ENCODE measurements at places on chromosomes 1 and 21.
A peak's percentile ranks its signal among the peaks of the same experiment; 100 is the strongest.

GRCh38 chr1:157400766-157401165, 151.5 kb downstream of the FCRL5 start:
- DNase-seq = no peak

- no peak for DNase-seq
Observed at GRCh38 chr21:34992736-34993398, 56.2 kb downstream of the RUNX1 start.

- no peak for DNase-seq
Observed at GRCh38 chr1:243962541-243962940, 88.5 kb upstream of the ZBTB18 start.

- DNase-seq = no peak
Observed at GRCh38 chr1:117413412-117413811, 46.2 kb downstream of the MAN1A2 start.

- DNase-seq = no peak
Observed at GRCh38 chr1:66490816-66491215, 43.1 kb upstream of the SGIP1 start.

- DNase-seq = no peak
Observed at GRCh38 chr1:203559523-203559922, 65.6 kb downstream of the OPTC start.

GRCh38 chr1:31790140-31790539, 25.7 kb downstream of the SPOCD1 start:
- DNase-seq = no peak

DNA sequence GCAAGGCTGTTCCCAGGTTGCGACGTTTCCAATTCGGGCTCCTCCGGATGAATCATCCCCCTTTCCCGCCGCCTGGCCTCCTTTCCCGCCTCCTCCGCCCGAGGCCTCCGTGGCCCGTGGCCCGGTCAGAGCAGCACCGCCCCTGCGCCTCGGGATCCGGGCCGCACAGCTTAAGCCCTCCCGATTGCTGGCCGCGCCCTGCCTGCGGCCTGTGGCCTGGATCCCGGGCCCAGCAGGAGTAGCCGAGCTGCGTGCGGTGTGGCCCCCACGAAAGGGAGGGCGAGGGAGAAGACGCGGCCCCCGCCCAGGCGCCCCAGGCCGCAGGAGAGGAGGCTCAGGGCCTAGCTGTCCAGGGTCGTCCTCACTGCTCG, 1.0 kb downstream of the TMEM200B start:
- no peak for DNase-seq

GRCh38 chr21:25639551-25640201, 618 bp downstream of the JAM2 start:
- DNase-seq = peak; percentile 23

DNA sequence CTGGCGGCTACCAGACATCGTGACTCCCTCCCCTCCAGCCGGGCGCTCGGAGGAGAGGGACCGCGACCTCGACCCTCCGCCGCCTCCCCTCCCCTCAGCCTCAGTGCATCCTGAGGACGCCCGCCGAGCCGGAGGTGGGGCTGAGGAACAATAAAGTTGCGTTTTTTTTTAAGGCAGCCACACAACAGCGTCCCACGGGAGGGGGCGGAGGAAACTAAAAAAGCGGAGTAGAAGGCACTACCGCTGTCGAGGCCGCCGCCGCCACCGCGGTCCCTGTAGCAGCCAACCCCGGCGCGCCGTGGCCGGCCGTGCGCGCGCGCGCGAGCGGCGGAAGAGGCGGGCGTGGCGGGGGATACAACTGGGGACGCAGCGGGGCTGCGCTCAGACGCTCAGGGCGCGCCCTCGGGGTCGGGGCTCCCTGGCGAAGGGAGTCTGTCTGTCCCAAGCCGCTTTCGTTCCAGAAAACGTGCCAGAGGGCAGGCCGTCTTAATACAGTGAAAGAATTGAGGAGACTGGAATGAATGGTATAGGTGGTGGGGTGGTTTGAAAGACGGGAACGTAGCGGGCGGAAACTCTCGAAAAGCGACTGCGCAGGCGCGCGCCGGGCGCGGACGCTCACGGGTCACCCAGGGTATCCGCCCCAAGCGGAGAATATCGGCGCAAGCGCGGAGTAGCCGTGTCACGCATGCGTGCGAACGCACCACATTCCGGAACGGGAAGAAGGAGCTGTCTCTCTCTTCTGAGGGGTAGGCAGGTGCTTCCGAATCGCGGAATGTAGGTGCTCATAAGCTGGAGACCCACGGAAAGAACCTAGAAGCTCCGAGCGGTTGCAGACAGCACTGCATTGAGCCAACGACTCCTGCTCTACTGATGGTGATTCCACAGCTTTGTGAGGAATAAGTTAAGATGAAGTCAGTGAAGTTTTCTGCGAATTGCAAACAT, at the start of gene COP1:
Gene COP1, minus strand, starts transcription at position 326 of the 942 bp plus-strand sequence. Its CDS starts 308 bp downstream, at position 18.
- DNase-seq = peak; percentile 98

DNA sequence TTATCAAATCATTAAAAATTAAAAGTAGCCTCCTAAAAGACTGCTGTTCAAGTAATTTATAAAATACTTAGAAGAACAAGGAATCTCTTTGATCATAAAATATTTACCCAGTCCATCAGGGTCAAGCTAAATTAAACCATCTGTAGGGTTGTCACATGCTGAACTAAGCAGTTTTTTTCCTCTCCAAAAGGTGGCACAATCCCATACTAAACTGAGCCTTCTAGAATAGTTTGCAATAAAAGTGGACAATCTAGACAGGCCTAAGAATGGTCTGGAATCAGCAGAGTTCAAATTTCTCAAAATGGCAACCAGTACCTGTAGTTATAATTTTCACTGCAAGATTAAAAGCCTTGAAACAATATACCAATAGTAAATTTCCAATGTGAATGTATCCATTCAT, 194.8 kb downstream of the EIF4G3 start:
- DNase-seq = peak; percentile 3

DNA sequence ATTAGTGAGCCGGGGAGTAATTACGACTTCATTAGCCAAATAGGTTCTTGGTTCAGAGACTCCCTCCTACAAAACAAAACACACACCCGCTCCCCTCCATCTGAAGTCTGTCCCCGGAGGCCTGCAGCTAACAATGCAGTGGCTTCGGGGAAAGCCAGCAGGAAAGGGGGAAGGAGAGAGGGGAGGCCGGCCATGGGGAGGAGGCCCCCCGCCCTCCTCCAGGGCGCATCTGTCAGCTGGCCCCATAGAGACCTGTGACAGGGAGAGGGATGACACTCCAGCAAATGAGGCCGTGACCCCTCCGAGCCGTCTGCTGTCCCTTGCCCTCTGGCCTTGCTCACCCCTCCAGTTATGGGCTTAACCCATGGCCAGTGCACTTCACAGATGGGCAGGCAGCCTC, 12.1 kb upstream of the CNTN2 start:
- DNase-seq = no peak

DNA sequence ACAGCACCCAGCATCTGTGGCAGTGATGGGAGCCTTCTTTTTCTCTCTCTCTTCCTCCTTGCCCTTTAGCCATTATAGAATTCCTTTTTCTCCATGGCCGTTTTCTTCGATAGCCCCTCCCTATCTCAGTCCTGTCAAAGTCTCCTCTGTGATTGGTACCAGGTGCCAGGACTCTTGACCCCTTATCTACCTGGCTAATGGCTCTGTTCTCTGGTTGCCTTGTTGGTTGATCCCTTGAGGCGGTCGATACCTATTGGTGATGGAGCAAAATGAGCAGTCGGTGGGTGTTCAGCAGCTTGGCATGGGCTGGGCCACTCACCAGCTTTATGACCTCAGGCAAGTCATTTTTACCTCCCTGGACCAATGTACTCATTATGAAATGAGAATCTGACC, 2.0 kb downstream of the ATF3 start:
- no peak for DNase-seq

DNA sequence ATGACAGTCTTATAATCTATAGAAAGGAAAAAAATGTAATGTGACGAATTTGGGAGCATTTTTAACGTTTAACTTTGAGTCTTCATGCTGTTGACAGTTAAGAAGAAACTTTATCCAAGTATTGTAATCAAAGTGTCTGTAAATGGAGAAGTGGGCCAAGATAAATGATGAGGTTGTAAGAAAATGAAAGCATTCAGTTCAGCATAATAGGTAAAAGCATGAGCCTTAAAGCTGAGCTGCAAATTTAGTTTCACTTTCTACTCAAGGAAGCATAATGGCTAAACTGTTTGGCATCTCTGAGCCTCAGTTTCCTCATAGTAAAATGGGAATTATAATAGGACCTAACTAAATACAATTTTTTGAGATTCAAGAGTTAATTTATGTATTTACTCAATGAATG, 1554.8 kb downstream of the KCNT2 start:
- DNase-seq = no peak

GRCh38 chr1:204348242-204348641, 11.5 kb downstream of the PLEKHA6 start:
- no peak for DNase-seq

DNA sequence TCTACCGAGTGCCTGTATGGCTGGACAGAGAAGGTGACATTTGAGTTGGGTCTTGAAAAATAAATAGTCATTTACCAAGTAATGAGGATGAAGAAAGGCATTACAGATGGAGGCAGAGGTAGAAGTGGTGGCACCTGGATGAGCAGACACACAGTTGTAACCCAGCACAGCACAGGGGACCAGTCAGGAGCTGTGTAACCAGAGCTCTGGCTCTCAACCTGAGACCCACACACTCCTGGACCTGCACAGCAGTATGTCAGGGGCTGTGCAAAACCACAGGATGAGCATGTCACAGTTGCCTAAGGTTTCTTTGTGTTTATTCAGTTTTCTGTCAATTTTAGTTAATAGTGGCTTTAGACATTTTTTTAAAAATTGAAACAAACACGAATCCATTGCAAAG, 11.3 kb upstream of the MCOLN3 start:
- DNase-seq = no peak

GRCh38 chr1:66571789-66572188, 37.8 kb downstream of the SGIP1 start:
- DNase-seq = no peak

DNA sequence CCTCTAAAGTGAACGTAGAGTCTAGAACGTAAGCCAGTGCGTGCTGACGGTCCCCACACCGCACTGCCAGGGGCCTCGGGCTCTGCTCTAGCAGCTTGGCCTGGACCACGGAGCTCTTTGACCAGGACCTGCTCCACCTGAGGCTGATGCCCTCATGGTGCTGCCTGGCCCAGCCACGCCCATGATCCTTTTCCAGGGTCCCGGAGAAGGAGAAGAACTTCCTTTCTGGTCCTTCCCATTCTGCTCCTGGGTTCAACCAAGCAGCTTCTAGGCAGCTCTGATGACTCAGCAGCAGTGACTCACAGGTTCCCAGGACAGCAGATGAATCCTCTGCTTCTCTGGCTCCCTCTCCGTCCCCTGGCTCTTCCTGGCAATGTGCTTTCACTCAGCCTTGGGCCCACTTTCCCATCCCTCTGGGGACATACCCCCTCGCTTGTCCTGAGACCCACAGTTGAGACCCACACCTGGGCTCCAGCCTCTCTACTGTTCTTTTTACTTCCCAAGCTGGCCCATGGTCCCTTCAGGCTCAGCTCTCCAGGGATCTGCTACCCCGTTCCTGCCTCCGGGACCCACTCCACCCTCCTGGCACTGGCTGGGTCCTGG, 246.3 kb upstream of the RAB4A start:
- DNase-seq = no peak

- peak; percentile 80 for DNase-seq
Observed at GRCh38 chr1:3320246-3321152, 134.0 kb upstream of the ARHGEF16 start.

All from NCI-H1092 (cell line).